Cardiac atrium fibroblast (primary cell): ENCODE measurements at places on chromosomes 11 and 22. TPM values are rescaled to one million over a fixed set of nuclear protein-coding genes. Genes with fewer than 3 reads are reported as not detected.

UBTFL1 gene
- not detected in 2 replicates for total RNA-seq

NUDT22 gene
- total RNA-seq, result 54.9 and 70.6 TPM in 2 replicates

ROBO4 gene
- total RNA-seq, result 25.6 and 32.9 TPM in 2 replicates

MYOD1 gene
- not detected in 2 replicates for total RNA-seq

SCGB1A1 gene
- total RNA-seq, result not detected in 2 replicates

FAT3 gene
- total RNA-seq, result 0.18 and 0.49 TPM in 2 replicates

SLC22A12 gene
- total RNA-seq, result not detected in 2 replicates

OR5P2 gene
- not detected in 2 replicates for total RNA-seq

UPB1 gene
- total RNA-seq, result not detected in 2 replicates

LRP4 gene
- total RNA-seq, result 0.72 and 1.5 TPM in 2 replicates

RIMBP3C gene
- 0.18 TPM in 1 of 2 replicates, not detected in the other for total RNA-seq

APOBEC3F gene
- 1.4 and 2.8 TPM in 2 replicates for total RNA-seq

DDTL gene
- 0.16 TPM in 1 of 2 replicates, not detected in the other for total RNA-seq

CCDC87 gene
- 0.16 TPM in 1 of 2 replicates, not detected in the other for total RNA-seq

GSTT2B gene
- 0.97 and 1.4 TPM in 2 replicates for total RNA-seq

KDM4E gene
- total RNA-seq, result not detected in 2 replicates

ARHGAP20 gene
- total RNA-seq, result 0.49 and 0.90 TPM in 2 replicates

MOGAT2 gene
- total RNA-seq, result not detected in 2 replicates

SLC1A2 gene
- total RNA-seq, result 0.81 and 1.3 TPM in 2 replicates

GLYATL1 gene
- 2.0 TPM in 1 of 2 replicates, not detected in the other for total RNA-seq

FJX1 gene
- total RNA-seq, result 40.8 and 43.3 TPM in 2 replicates
